ENCODE measurements at places on chromosomes 16 and 17.

DNA sequence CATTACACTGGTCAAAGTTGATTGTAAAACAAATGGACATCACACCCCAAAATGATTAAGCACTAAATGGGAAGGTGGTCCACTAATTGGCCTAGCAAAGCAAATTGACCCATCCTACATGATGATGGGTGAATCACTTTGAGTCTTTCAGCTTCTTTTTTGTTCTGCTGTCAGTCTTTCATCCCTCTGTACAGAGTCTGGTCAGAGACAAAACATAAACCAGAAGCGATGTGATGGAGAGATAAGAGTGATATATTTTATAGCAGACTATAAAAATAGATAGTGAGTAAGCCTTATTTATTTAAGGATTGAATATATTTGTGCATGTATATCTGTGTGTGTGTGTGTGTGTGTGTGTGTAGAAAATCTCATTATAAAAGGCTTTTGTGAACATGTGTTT is 618.4 kb upstream of the SOX9 start:
- DNase-seq, result no peak

DNA sequence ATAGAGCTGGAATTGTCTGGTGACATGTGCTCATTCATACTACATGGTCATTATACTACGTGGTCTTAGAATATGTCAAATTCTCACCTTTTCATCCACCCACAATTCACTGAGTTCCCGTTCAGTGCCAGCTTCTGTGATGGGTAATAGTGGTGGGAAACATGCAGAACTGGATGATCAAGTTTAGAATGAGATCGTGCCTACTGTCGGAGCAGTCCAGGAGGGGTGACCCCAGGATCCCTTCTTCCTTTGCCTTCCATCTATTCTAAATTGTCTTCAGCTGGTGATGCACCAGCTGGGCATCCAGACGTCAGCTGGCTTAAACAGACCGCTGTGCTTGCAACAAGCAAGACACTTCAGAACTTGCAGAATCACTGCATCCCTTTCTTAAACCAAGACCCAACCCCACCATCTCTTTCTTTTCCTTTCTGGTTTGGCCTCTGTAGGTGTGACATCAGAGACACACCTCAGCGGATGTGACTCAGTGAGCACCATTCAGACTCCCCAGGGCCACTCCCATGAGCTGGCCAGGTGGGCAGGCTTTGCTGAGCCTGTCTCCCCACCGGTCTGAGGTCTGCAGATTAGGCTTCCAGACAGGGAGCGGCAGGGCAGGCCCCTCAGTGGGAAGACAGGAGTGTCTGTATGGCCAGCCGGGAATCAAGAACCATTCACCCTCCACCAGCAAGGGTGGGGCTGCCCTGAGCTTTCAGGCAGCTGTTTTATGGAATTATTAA is 18.1 kb downstream of the C17orf100 start:
- DNase-seq, result no peak

DNA sequence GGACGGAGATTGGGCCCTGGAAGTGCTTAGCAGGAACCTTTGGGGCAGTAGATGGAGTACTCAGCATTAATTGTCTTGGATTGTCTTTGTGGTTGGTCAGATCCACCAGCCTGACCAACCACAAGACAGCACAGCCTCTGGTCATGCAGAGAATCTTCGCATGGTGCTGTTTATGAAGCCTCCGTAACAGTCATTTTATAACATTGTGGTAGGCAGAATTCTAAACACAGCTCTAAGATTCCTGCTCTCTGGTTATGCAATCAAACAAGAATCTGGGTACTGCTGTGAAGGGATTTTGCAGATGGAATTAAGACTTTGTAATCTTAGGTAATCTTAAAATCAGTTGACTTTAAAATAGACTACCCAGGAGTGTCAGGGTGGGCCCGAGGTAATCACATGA is 312.2 kb upstream of the GOT2 start:
- no peak for DNase-seq

DNA sequence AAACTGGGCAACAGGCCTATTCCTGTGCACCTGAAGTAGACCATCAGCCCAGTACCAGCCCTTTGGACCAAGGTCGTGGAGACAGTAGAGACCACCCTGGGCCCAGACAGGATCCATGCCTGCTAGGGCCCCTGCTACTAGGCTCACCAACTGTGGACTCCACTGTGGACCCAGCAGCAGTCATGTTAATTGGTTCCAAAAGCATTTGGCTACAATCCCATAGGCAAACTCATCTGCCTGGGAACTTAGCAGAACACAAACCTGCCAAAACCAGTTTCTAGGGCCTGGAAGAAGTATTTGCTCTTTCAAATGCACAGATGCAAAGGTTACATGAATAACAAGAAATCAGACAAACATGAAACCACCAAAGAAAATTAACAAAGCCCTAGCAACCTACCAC is 53.1 kb downstream of the ACSM2A start:
- no peak for DNase-seq

GRCh38 chr16:87976665-87977064 is 25.4 kb downstream of the BANP start:
- DNase-seq, result no peak

- no peak for DNase-seq
Observed at GRCh38 chr16:58029410-58029809, 3.9 kb downstream of the MMP15 start.

DNA sequence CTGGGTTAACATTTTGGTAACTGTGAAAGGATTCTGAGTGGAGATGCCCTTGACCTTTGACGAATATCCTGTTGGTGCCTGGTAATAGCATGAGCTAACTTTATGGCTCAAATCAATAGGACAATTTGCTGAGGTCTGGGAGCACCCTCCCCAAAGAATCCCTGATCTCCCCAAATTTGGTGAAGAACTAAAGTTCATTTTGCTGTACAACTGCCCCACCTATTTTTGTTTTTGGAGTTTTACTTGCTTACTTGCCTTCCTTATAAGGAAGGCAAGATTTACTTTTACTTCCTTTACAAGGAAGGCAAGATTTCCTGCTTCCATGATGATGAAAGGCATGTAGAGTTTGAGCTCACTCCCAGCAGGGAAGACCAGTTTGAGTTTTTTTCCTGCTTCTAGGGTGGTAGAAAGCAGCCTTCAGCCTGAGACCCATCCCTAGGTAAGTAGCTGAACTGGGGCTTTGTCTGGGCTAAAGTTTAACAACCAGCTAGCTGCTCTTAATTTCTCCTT is 2.8 kb downstream of the KRTAP4-9 start:
- DNase-seq, result no peak

DNA sequence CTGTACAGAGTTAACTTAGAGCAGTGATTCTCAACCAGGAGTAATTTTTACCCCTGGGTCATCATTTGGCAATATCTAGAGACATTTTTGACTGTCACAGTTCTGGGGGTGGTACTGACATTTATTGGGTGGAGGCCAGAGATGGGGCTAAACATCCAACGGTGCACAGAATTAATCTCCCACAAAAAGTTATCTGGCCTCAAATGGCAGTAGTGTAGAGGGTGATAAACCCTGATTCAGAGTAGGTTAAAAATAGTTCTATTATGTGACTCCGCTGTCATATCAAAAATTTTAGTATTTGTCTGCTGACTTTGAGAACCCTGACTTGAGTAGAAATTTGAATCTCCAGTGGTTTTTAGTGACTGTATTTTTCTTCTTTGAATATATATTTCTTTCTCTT is 19.1 kb downstream of the VPS35L start:
- DNase-seq, result no peak

DNA sequence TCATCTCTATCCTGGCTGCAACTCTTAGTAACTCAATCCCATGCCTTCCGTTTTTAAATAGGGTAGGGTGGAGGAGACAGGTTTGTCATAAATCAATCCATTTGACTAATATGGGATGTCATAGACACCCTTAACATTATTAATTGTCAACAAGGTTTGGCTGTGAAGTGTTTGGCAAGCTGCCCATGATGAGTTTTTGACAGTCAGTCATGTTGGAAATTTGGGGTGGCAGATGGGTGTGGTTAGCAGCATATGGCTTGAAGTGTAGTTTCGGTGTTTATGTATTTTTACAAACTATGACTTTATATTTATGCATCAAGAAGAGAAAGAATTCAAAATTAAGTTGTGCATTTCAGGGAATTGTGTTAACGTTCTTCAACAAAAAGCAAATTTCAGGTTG is 221.8 kb upstream of the CDH5 start:
- DNase-seq, result no peak

DNA sequence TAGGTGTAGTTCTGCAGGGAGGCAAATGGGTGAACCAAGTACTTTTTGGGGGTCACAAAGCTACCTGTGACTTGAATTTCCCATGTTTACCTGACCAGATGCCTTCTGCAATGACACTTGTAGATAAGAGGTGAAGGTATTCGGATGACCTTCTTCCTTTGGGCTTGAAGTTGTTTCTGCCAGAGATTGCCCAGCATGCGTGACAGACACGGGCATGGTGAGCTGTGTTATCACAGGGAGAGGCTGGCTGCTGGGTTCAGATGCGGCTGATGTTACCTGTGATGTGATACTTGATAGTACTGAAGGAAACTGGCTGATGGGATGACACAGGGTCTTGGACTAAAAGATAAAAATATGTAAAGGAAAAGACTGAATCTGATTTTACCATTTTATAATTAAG is 14.1 kb downstream of the PKD1L3 start:
- DNase-seq, result no peak

GRCh38 chr17:36512641-36513040 is 22.0 kb downstream of the MYO19 start:
- DNase-seq, result no peak

- no peak for DNase-seq
Observed at GRCh38 chr17:68318103-68318991, 27.1 kb downstream of the ARSG start.

DNA sequence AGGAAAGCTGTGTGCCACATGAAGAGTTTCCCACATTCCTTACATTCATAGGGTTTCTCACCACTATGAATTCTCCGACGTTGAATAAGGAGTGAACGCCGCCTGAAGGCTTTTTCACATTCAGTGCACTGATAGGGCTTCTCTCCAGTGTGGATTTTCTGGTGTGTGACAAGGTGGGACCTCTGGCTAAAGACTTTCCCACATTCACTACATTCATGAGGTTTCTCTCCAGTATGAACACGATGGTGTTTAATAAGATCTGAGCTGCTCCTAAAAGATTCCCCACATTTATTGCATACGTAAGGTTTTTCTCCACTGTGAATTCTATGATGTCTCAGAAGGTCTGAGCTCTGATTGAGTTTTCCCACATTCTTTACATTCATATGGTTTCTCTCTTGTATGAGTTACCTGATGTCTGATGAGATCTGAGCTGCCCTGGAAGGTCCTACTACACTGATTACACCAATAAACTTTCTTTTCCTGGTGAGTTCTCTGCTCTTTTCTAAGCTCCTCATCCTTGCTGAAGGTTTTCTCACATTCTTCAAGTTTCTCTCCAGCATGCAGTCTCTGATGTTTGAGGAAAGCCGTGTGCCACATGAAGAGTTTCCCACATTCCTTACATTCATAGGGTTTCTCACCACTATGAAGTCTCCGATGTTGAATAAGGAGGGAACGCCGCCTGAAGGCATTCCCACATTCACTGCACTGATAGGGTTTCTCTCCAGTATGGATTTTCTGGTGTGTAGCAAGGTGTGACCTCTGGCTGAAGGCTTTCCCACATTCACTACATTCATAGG is 10.0 kb downstream of the ZNF594 start:
- peak; percentile 12 for DNase-seq

- DNase-seq, result no peak
Observed at GRCh38 chr16:83308414-83308813, 499.4 kb upstream of the HSBP1 start.

DNA sequence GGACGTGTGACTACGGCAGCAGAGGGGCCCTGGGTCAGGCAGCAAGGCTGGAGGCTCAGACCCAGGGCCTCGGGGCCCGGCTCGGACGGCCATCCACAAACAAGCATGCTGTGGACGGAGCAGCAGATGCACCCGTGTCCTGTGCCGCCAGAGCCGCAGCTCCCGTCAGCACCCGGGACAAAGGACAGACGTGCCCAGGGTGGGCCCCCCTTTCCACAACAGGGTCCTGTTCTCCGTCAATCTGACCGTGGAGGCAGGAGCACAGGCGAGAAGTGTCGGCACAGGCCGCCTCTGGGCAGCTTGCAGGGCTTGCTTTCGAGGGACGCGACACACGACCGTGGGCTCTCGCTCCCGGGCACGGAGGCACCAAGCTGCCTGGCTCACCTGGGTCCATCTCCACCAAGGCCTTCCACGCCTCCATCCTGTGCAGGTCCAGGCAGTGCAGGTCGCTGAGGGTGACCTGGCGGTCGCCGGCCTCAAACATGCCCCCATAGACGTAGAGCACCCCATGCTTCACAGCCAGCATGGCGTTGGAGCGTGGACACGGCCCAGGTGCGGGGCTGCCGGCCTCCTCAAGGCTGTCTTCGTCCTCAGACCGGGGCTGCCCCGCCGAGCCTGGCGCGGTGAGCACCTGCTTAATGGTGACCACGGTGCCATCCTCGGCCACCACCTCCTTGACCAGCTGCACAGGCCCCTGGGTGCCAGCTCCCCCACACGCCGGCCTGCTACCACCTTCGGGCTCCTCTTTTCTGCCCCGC is 56.7 kb downstream of the KLHDC4 start:
- DNase-seq, result no peak

DNA sequence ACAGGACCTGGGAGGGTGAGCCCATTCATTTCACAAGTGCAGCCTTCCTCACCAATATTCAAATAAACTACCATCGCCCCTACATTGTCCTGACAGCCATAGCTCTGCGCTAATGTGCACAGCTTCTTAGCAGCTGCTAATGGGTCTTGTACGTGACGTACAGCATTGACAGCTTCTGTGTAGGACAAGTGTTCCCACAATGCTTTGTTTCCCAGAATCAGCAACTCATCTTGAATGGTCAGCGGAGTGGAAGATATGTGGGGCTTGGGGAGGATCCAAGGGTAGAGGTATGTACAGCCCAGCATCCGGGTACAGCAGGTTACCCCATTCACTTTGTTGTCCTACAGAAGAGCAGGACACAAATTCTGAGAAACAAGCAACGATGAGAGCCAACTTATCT is 23.7 kb downstream of the MARVELD3 start:
- no peak for DNase-seq

- no peak for DNase-seq
Observed at GRCh38 chr16:73553941-73554660, 506.2 kb upstream of the ZFHX3 start.

DNA sequence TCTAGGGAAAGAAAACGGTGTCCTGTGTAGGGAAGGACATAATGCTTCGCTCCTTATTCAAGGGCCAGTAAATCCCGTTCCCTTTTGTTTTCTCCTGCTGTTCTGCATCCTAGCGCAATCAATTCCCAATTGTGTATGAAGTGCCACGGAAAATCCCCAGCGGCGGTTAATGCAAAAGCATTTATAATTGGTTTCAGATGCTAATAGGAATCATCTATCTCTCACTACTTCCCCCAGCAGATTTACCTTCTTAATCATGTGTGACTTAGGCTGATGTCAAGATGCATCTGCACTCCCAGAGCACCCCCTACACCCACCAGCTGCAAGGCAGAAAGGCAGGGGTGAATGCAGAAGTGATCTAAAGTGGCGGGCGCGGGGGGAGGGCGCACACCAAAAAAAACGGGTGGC is 32.7 kb upstream of the SSTR2 start:
- no peak for DNase-seq

GRCh38 chr16:68995011-68995504 is 110.4 kb upstream of the HAS3 start:
- DNase-seq, result peak; percentile 36

GRCh38 chr17:28873839-28874238 is 19.0 kb downstream of the ERAL1 start:
- no peak for DNase-seq

- peak; percentile 95 for DNase-seq
Observed at GRCh38 chr16:58425756-58426494, 33.7 kb downstream of the GINS3 start.

- no peak for DNase-seq
Observed at GRCh38 chr17:54887787-54888186, 12.9 kb upstream of the TOM1L1 start.

GRCh38 chr16:87057211-87057881 is 259.8 kb downstream of the C16orf95 start:
- DNase-seq, result no peak

GRCh38 chr16:13429416-13429815 is 490.5 kb upstream of the ERCC4 start:
- no peak for DNase-seq
